ENCODE measurements at places on chromosomes 4 and X.

DNA sequence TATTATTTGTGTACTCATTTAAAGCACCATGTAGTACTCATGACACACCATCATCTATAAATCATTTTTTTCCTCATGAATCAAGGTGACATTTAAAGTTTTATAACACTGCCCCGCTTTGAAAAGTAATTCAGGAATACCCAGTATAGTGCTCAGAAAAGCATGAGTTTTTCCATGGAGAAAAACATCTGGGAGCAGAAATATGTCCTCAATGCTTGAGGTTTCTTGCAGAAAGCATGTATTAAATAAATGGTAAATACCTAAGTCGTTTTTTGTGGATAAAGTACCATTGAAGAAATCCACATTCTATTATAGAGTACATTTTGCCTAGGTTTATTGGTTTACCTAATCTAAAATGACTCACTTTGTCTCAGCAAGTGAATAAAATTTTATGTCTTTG lies 66.2 kb downstream of the UBA6 start:
- no peak for DNase-seq

GRCh38 chrX:136250191-136251040 lies 784 bp downstream of the MAP7D3 start:
- peak; percentile 13 for DNase-seq

DNA sequence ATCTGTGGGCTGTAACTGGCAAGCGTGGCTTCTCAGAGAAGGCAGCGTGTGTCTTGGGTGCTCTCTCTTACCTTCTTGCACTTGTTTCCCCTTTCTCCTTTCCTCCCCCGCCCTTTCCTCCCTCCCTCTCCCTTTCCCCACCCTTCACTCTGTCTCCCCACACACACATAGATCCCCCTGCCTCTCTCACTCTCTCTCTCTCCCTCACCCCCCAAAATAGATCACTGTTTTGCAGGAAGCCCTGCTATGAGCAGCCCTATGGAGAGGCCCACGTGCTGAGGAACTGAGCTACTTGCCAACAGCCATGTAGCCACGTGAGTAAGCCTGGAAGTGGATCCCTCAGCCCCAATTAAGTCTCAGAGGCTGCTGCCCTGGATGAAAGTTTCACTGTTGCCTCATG lies 4.3 kb upstream of the PNMA6E start:
- no peak for DNase-seq

DNA sequence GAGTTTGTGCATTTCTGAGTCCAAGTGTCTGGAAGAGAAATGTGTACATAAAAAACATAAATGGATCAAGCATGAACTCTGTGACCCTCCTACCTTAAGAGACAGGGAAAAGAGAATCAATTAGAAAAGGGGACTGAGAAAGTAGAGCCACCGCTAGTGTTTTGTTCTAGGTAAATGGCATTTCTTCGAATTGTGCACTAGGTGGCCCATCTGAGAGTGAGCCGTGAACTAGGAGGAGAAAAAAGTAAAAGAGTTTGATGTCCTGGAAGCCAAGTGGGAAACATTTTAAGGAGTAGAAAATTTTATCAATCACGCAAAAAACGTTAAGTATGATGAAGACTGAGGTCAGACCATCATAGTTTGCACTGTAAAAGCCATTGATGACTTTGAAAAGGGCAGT lies 55.1 kb downstream of the NAF1 start:
- DNase-seq = no peak

DNA sequence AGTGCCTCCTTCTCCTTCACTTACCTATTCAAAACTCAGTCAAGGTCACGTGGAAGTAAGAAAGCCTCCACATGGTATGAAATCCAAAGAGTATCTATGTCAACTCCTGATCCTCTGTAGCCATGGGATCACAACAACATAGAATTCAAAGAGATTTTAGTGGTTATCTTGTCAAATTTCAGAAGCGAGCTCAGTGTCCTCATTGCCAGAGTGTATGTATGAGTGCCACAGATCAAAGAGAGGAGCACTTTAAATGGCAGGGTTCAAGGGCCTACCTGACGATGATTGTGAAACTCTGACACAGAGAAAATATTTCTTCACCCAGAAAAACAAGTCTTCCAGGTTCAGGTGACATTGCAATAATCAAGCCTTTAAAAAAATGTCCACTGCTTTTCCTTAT lies 1.2 kb upstream of the ACE2 start:
- no peak for DNase-seq

DNA sequence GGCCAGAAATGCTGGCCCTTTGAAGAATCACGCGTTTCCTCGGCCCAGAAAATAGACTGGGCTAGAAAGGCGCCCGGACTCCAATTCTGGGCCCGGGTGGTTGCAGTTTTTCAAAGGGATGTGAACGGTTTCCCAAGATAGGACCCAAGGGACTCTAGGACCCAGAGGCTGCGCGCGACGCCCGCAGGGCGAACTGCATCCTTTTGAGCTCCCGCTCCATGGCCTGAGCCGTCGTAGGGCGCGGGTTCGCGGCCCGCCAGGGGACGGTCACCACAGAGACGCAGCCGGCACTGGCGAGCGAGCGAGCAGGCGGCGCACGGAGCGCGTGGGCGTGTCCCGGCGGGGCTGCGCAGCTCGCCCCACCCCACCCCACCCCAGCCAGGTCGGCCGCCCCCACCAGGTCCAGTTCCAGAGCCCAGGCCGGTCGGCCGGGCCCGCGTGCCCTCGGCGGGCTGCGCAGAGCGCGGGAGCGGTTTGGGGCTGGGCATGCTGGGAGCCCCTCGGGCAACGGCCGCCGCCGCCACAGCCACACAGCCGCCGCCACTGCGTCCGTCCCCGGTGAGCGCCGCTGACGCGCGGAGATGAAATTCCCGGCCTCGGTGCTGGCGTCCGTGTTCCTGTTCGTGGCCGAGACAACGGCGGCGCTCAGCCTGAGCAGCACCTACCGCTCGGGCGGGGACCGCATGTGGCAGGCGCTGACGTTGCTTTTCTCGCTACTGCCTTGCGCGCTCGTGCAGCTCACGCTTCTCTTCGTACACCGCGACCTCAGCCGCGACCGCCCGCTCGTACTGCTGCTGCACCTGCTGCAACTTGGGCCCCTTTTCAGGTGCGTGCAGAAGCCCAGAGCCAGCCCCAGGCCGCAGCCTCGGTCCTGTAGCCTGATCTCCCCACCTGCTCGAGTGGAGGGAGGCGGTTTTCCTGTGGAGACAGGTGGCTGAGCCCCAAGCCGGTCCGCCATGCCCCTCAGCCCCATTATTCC lies at the start of gene XK:
Gene XK (plus strand): TSS at position 411 of the 979 bp plus-strand sequence. CDS start 171 bp downstream, at position 582.
- peak; percentile 6 for DNase-seq

GRCh38 chrX:30230395-30230794 lies at the start of gene MAGEB3:
MAGEB3 (plus strand) TSS chrX:30230657; CDS start chrX:30235925, 5,268 bp downstream.
- DNase-seq = no peak

- no peak for DNase-seq
Observed at GRCh38 chrX:21735768-21736127, 22.2 kb downstream of the SMPX start.

Data from stimulated activated CD4-positive, alpha-beta T cell treated with anti-CD3 and anti-CD28 coated beads, Interleukin-15, amount 100 ng/mL, for 1 hour (primary cell).